ENCODE measurements at places on chromosomes 5 and 9.

DNA sequence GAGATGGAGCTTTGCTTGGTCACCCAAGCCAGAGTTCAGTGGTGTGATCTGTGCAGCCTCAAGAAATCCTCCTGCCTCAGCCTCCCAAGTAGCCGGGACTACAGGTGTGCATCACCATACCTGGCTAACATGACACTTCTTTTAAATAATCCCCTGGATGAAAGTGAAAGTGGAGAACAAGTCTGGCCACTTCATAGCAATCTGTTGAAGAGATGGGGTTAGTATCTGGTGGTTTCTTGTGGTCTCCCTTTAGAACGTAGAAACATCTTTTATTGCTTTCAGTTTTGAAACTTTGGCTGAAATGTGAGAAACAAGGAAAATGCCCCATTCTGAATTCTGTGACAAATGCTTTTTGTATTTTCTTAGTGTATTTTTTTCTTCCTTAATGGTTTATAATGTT is 452.5 kb upstream of the RIOK2 start:
- DNase-seq: no peak

DNA sequence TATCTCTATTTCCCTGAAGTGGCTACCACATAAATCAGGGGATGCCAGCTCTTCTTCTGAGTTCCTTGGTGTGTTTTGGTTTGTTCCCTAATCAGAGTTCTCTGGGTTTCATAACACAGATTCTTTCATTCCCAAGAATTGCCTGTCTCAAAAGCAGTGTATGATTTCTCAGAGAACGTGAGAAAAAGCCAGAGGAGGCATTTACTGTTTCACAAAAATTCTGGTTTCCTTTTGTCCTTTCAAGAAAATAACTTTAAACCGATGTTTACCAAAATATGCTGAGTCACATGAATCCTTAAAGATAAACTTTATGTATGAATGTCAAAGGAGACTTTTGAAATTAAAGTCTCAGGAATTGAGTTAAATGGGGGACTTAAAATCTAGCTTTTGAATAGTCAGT is 314.3 kb downstream of the EBF1 start:
- DNase-seq: no peak

- no peak for DNase-seq
Measured at GRCh38 chr5:175336781-175337180, 107.2 kb downstream of the DRD1 start.

DNA sequence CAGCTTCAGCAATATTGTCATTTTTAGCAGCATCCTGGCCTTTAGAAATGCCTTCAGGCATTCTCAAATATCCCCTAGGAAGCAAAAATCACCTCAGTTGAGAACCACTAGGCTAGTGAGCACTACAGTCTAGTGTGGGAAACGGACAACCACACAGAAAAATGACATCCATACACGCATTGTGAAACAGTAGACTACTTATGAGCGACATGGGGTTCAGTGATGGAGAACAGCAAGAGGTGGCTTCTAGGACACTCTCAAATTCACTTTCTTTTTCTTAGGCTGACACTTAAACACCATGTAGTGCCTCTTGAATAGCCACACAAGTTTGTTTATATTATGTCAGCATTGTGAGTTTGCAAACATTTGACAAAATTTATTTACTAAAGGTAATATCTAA is 203.0 kb downstream of the KDM4C start:
- no peak for DNase-seq
